ENCODE measurements at places on chromosomes 11 and 22.

GRCh38 chr22:41570221-41570620 lies 9.4 kb downstream of the CSDC2 start:
- DNase-seq = no peak

GRCh38 chr11:134652586-134653255 lies 240.7 kb upstream of the B3GAT1 start:
- DNase-seq = no peak

GRCh38 chr11:109423466-109424190 lies 1.6 kb downstream of the C11orf87 start:
- DNase-seq = no peak

GRCh38 chr11:68685656-68686380 lies 1.5 kb downstream of the GAL start:
- DNase-seq = no peak

DNA sequence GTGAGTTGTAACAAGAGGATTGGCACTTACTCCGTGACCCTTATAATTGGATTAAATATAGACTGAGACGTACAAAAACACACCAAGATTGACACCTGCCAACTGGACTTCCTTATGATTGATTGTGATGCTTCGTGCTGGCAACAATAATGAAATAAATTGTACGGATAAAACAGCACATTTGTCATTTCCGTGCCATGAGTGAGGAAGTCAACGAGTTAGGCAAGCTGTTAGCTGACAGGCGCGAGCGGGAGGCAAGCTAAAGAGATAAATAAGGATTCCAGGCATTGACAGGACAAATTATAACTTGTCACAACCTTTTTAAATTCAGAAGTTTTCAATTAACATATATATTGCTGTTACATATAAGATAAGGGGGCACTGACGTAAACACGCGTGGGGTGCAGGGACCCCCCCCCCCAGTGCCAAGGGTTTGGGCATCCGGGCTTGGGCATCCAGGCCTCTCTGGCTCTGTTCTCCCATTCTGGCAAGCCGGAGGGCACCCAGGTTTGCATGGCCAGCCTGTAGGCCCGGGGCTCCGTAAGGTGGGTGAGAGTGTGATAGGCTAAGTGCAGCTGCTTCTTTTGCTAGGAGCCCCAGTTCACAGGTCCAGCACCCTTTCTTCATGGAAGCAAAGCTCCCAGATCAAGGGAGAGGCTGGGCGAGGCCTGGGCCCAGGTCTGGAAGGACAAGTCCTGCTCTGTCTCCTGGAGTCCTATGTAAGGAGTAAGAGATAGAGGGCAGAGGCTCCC lies 11.2 kb upstream of the PAX6 start:
- DNase-seq = no peak

GRCh38 chr22:44428941-44429830 lies 68.8 kb downstream of the RTL6 start:
- no peak for DNase-seq

DNA sequence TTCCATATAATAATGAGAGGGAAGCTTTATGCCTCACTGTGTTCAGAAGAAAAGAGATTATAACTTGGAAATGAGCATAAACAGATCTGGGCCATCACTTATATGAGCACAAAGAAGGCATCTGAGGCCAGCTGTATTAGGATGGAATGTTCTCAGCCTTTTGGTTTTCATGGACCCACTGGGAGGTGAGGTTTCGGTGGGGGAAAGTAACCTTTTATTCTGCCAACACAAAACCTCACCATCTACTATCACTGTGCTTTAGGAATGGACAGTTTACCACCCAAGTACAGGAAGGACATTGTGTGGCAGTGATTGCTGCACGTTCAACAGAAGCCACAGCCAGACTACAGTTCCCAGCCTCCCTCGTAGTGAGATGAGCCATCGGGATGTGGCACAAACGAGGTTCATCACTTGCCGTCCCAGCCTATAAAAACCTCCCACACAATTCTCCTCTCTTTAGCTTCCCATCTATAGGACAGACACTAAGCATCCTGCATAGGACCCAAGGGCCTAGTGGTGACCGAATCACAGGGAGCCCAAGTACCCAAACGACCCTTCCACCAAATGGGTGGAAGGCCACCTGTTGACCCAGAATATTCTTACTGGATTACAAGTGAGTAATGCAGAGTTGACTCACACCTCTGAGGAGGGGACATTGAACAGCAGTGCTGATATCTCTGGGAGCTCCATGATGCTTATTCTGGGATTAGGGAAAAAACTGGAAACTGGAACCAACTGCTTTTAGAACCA lies 121.5 kb upstream of the RAG2 start:
- DNase-seq = no peak

DNA sequence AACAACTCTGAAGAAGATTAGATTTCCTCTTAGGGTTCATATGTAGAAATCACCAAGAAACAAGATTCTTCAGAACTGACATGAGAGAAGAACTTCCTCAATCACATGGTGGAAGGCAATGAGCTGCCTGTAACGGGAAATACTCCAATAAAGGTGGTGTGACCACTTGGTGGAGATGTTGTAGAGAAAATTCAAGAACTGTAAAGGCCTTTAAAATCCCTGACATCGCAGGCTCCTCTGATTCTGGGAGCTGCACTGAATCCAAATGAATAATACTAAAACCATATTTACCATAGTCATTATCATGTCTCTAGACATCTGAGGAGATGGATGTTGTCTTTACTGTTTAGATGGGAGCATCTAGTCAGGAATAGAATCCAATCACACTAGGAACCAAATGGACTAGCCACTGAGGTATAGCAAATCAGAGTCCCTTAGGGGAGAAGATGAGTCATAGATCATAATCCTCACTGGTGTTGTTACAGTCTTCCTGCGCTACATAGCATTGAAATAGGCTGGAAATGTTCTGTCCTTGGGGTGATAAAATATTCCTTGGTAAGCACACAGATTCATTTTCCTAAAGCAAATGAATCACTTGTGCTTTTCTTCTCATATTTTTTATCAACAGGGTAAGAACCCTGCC lies 321.6 kb upstream of the TENM4 start:
- DNase-seq = no peak

DNA sequence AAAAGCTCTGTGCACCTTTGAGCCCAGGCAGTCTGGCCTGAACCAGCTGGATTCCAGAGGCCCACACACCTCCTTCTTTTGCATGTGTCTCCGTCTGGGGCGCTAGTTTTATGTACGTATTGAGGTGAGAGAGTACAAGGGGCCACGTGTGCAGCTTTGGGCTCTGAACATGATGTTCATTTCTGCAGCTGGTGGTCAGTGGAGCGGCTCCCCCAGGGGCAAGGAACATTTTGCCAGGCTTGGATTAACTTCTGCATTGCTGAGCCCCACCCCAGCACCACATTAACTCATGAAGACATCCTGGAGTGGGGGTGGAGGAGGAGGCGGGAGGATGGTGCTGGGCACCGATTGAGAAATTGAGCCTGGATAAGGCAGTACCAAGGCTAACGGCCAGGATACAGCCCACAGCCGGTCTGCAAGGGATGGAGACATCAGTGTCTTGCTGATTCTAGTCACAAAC lies 13.8 kb downstream of the USP2 start:
- no peak for DNase-seq

GRCh38 chr11:86511086-86511551 lies 136.4 kb downstream of the CCDC81 start:
- DNase-seq = no peak

- DNase-seq = no peak
These were observed 14.8 kb upstream of the INCENP start for GRCh38 chr11:62108971-62109404.

DNA sequence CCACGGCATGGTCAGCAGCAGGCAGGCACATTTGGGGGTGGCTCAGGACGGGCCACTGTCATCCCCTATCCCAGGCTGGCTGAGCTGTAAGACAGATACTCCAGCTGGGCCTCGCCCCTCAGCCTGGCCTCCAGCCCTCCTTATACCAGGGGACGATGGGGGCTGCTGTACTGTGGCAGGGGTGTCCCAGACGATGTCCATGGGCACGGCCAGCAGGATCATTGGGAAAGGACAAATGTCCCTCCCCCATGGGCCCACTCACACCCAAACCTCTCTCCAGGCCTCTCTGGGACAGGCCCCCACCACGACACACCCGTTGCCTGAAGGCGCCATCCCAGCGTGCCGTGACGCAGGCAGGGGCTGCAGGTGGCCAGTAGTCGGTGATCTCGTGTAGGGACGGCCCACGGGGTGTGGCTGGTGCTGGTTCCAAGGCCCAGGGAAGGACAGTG lies 1.5 kb upstream of the IL17REL start:
- no peak for DNase-seq

GRCh38 chr11:130062026-130062425 lies 7.7 kb upstream of the APLP2 start:
- DNase-seq = no peak

- no peak for DNase-seq
These were observed 120.3 kb downstream of the KCNQ1OT1 start for GRCh38 chr11:2579315-2580060.

DNA sequence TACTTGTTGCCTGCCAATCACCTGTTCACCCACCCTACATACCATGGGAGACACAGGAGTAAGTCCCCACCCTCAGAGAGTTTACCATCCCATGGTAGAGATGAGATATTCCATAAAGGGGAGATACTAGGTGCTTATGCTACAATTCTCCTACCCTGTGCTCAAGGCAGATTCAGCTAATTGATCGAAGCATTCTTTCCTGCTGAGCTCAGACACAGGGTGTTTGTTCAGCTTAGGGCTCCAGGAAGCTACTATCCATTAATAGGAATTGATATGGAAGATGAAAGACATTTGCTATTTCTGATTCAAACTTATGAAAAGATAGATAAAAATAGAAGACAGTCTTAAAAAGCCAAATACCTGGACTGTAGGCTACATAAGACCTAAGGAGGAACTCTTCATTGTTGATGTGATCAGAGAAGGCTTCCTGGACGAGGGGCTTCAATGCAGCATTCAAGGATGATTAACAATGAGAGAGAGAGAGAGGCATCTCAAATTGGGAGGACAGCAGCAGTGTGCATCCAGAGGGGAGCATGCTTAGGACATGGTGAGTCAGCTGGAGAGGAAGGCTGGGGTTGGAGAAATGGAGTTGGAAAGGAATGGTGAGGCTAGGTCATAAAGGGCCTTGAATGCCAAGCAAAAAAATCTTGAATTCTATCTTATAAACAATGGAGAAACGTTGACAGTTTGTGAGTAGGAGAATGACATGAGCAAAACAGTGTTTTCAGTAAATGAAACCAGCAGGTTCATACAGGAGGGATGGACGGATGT lies 15.0 kb downstream of the SYT13 start:
- no peak for DNase-seq

DNA sequence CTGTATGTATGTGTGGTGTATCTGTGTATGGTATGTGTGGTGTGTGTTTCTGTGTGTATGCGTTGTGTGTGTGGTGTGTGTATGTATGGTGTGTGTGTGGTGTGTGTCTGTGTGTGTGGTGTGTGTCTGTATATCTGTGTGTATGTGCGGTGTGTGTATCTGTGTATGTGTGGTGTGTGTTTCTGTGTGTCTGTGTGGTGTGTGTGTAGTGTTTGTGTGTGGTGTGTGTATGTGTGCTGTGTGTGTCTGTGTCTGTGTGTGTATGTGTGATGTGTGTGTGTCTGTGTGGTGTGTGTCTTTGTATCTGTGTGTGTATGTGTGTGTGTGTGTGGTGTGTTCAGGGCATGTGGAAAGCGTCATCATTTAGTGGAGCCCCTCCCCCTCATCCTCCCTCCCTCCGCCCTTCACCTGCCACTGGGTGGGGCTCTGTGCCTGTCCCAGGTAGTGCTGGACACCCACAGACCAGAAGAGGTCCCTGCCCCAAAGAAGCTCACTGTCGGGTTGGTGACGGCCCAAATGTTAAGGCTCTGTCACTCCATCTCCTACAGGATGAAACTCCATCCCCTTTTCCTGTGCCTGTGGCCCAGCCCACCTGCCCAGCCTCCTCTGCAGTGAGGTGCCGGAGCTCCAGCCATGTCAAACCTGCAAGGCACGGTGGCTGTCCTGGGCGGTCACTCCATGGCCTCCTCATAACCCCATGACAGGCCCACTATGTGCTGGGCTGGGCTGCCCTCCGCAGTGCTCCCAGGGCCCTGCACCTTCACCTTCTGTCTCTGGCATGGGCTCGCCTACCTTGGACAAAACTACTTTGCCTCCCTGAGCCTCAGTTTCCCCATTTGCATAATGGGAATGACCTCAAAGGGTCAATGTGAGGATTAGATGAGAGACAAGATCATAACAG lies 23.4 kb upstream of the SHISAL1 start:
- no peak for DNase-seq

DNA sequence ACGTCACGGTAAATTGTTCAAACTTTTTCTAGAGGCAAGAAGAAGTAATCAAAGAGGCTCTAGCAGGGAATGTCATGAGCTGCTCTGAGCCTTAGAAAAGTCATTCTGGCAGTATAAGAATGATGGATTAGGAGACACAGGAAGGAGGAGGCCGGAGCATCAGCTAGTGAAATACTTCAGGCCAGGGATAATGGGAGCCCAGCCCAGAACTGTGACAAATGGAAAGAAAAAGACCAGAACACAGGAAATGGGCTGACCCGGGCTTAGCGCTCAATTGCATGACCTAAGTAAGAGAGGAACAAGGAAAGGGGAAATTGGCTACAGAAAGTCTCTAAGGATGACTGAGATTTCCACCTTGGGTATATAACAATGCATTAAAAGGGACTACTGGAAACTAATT lies 108.6 kb downstream of the LARGE1 start:
- no peak for DNase-seq

DNA sequence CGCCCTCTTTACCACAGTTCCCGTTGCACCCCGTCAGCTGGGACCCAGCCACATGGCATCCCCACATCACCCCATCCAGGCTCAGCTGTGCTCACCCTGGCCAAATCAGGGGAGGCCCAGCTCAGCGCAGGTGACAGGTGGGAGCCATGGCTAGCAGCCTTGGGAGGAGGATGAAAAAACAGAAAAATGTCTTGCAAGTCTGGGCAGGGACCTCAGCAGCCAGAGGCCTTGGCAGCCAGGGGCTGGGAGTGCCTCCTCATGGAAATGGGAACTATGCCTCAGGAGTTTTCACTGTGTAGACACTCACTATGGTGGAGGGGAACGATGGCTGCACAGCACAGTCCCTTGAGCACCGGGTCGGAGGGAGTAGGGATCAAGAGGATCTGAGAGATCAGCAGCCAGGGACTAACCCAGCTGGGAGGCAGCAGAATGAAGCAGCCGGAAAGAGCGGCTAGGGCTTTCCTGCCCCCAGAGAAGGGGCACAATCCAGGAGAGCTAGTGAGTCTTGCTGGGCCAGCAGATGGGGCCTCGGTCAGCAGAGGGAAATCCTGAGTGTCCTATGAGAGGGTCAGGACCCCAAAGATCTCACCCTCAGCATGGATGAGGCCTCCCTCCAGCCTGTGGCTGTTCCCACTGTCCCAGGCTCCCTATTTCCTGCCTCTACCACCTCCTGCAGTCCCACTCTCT lies 6.2 kb upstream of the FTH1 start:
- DNase-seq = no peak

- DNase-seq = no peak
These were observed at the start of gene RNF215 for GRCh38 chr22:30386960-30387827. RNF215 (minus strand) TSS chr22:30387411; CDS start chr22:30387313, 98 bp downstream.

- DNase-seq = no peak
These were observed 65.1 kb downstream of the SLC22A12 start for GRCh38 chr11:64655941-64656601.

Measured in cortex of kidney (tissue), 1 donor.